ENCODE measurements at places on chromosomes 7 and 10.

DNA sequence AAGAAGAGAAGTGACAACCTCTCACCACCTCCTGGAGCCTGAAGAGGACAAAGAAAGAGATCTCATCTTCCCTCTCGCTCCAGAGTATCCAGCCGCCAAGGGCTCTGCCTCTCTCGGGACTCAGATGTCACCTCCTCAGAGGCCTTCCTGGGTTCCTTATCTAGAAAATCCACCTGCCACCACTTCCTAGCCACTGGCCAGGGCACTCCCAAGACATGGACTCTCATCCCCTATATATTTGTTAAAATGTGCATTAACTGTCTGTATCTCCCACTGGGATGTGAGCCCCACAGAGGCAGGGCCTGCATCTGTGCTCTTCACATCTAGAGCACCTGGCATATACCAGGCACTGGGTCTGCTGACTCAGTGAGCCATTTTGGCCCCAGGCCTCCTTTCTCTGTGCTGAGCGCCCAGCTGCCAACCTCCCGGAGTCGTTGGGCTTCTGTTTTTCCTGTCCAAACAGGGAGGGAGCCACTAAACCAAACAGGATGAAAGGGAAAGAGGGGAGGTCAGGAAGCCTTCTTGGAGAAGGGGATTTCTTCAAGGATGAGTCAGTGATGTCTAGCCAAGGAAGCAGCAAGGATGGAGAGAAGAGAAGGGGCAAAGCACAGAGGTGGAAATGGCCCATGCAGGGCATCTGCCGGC lies 58.9 kb downstream of the KCNMA1 start:
- DNase-seq, result no peak

DNA sequence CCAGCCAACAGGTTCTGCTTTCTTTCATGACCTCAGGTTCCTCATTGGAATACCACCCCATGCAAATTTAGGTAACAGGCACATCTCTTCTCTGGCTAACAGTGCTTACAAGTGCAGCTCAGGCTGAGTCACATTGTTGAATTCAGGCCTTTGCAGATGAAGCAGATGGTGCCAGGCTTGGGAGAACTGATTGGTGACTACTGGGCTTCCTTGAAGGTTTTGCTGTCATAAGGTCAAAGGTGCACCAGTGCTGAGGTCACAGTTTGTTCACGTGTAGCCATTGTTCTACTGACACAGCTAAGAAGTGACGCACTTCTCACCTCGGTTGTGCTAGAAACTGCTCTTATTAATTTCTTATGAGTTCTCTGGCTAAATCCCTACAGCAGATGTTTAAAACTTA lies 128.6 kb upstream of the BMPER start:
- DNase-seq, result no peak

DNA sequence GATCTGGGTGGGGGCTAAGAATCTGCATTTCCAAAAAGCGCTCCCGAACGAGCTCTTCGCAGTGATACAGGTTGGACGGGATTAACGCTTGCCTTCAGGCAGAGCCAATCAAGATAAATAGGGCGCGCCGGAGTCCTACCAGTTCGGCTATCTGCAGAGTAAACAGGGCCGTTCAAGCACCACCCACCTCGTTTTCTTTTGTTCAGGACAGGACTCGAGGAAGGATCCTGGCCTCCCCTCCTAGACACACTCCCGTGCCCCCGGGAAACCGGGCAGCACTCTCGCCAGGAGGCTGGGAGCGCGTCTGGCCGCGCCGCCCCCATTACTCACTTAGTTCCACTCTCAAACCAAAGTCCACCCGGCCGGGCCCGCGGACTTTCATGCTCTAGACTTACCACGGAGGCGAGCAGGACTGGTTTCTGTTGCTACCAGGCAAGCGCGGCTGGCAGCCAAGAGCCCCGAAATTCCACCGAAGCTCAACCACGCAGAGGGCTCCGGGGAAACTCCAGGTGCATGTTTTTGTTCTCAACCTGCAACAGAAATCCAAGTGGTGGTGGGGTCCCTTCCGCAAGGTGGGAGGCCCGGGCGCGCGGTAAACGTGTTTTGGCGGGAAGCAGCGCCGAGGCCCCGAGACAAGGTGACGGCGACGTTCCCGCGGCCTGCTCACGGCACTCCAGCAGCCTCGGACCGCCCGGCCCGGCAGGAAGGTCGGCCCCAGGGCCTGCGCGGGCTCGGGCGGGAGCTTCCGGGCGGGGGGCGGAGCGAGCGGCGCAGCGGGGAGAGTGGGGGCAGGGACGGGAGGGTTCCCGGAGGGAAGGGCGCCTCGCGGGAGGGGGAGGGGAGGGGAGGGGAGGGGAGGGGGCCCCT lies 12.7 kb downstream of the HNRNPF start:
- peak; percentile 84 for DNase-seq

DNA sequence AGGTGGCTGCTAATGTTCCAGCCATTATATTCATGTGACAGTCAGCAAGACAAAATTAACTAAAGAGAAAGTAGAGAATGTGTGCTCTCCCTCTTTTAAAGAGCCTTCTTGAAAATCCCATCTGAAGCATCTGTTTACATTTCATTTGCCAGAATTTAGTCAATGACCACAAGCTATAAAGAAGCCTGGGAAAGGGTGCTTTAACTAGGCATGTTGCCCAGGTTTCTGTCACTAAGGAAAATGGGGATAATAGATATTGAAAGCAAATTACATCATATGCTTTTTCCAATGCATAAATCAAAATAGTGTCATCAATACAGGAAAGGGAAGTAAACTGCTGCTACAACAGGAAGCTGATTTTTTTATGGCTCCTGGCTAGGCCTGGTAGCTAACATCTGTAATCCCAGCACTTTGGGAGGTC lies 67.7 kb downstream of the ELAPOR2 start:
- no peak for DNase-seq

DNA sequence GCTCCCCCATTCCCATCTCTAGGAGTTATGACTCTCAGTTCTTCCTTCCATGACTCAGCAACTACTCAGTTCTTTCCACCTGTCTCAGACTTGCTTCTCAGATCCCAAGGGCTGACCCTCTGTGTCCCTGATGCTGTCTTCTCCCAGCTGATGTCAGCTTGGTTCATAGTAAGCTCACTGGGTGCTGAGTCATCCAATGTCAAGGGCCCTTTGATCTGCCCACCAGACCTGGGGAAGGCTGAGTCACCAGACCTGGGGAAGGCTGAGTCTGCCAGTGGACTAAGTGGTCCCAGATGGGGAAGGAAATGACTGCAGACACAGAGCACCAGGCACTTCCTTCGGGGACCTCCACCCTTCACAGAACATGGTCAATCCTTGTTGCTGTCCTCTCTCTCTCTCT lies 76.1 kb upstream of the ZEB1 start:
- DNase-seq, result no peak

GRCh38 chr7:69932034-69932628 lies 333.9 kb downstream of the AUTS2 start:
- DNase-seq, result peak; percentile 24

GRCh38 chr10:24958721-24959381 lies 6.4 kb upstream of the PRTFDC1 start:
- no peak for DNase-seq

DNA sequence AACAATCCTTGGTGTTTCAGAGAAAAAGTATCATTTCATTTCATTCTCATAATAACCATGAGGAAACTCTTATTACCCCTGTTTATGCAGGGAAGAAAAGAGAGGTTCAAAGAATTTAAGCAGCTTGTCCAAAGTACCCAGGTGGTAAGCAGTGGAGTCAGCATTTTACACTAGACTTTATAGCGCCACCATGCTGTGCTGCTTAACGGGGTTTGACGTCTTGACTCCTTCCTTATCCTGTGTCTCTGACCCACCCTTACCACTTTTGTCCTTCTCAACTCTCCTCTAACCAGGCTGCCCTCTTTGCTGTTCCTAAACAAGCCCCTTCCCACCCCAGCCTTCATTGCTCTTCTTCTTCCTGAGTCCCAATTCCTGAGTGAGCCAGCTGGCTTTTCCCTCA lies 117.0 kb upstream of the AHR start:
- DNase-seq, result no peak

DNA sequence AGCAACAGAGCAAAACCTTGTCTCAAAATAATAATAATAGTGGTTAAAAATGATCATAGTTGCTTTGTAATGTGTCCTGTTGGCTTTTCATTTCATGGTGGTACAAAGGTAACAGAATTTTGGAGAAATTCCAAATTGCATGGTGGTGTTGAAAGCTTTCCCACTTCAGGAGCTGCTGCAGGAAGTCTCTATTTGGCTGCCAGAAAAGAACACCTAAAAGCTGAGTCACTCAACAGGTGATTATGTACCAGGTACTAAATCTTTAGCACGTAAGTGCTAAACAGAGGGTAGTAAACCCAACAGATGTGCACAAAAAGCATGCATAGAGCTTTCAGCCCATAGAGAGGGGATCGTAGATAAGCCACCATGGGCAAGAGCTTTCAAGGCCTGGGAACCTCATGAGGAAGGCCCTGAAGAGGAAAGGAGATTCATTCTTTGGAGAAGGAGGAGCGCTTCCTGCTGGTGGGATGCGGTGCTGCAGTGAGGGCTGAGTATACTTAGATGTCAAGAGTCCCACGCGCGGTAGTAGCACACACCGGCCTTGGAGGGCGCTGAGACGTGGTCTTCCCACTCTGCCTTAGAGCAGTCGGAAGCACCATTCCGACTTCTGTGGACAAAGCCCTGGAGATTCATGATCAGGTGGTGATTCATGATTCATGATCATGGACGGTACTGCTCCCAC lies 118.7 kb downstream of the RALA start:
- DNase-seq, result no peak

DNA sequence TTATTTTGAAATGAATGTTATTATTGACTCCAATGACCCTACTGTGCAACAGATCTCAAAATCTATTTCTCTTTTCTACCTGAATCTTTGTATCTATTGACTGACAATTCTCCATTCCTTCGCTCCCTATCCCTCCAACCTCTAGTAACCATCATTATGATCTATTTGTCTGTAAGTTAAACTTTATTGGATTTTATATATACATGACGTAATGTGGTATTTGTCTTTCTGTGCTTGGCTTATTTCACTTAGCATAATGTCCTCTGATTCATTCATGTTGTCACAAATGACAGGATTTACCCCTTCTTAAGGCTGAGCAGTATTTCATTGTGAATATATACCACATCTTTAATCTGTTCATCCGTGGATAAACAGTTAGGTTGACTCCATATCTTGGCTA lies 200.4 kb upstream of the SORCS1 start:
- no peak for DNase-seq

DNA sequence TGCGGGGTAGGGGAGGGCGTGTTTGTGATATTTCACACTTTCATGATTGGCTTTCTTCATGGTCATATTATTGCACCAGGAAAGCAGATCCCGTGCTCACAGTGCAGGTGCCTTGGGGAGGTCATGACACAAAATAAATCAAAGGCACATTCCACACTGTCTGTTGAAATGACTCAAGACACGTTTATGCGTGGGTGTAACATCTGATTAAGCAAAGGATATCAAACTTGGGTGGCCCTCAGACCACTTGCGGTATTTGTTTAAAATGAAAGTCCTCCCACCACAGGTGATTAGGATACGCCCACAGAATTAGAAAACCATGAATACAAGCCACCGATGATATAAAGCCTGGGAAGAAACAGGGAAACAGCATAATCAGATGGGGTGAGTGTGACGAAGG lies 51.1 kb downstream of the SVIL start:
- DNase-seq, result no peak

DNA sequence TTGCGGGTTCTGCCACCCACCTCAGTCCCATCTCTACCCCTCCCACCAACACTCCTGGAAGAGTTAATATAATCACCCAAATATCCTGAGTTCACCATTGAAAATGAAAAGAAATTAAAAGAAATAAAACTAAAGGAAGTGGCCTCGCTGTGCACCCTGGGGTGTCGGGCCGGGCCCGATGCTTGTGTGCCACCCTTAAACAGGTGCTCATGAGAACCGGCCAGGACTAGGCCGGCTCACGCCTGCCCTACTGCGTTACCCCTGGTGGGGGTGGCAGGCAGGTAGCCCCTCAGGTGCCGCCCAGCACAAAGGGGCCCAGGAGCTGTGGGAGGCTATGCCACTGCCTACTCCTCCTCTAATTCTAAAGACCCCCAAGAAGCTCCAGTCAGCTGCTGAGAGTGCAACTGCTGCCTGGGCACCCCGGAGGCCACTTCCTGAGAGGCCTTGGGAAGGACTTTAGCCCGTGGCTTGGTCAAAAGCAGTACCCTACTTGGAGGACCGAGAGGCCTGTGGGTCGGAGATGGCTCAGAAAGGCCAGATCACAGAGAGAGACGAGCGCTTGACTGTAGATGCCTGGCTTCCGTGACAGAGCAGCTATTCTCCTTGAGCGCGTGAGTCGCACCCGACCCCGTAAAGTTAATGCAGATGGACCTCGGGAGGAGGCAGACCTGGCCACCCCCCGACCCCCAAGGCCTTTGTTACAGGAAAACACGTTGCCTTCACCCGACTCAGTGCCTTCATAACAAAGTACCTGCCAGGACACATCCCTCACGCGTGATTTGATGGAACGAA lies 51.0 kb upstream of the PPP2R2D start:
- no peak for DNase-seq

DNA sequence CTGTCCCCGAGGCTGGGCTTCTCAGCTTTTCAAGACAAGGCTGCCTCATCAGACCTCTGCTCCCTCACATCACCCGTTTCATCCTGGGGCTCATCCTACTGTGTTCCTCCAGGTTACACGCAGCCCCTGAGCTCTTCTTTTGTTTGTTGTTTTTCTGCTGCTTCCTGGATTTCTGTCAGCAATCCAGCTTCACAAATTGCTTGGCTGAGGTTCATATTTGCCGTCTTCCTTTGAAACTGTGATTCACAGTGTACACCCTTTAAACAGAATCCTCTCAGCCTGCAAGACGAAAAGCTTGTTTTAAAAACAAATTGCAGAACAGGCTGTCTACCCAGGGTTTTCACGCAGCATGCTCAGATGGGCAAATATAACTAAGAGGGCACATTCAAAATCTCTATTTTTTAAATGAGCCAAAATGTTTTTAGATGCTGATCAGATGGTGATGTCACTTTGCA lies 39.1 kb upstream of the PARD3 start:
- DNase-seq, result peak; percentile 48

- no peak for DNase-seq
These were observed 4.9 kb downstream of the LRRC17 start for GRCh38 chr7:102917436-102918353.

GRCh38 chr10:20954519-20954918 lies 57.4 kb upstream of the NEBL start:
- DNase-seq, result no peak

- DNase-seq, result no peak
These were observed 13.6 kb downstream of the STEAP2 start for GRCh38 chr7:90225181-90225580.

GRCh38 chr10:102593804-102594079 lies 50.5 kb upstream of the TRIM8 start:
- DNase-seq, result no peak

DNA sequence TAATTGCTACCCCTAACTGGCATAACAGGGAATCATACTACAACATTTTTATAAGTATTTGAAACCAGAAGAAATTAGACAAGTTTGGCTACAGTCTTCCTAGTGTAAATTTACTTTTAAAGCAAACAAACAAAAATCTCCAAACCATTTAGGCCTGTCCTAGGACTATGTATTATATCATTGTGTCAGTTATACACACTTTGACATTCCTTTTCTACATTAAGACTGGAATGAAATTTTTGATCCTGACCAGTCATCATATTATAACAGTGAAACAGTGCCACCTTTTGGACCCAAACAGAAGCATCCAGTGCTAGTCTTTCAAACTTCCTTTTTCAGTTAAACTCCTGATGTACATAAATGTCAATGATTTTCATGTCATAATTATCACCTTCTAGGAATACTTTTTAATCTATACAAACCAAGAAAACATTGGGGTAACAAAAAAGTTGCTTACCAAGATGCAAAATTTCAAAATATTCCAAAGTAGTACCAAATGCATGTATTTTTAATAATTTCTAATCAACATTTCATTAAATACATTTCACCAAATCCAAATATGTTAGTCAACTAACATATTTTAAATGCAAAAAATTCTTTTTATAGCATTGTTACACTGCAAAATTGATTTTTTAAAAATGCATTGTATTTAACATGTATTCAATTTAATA lies 75.7 kb downstream of the IMMP2L start:
- DNase-seq, result peak; percentile 18

Measured in thyroid gland (tissue), 4 donors.